Activated CD4-positive, alpha-beta T cell treated with anti-CD3 and anti-CD28 coated beads for 1 hour (primary cell): ENCODE measurements at places on chromosomes 3 and 15.

DNA sequence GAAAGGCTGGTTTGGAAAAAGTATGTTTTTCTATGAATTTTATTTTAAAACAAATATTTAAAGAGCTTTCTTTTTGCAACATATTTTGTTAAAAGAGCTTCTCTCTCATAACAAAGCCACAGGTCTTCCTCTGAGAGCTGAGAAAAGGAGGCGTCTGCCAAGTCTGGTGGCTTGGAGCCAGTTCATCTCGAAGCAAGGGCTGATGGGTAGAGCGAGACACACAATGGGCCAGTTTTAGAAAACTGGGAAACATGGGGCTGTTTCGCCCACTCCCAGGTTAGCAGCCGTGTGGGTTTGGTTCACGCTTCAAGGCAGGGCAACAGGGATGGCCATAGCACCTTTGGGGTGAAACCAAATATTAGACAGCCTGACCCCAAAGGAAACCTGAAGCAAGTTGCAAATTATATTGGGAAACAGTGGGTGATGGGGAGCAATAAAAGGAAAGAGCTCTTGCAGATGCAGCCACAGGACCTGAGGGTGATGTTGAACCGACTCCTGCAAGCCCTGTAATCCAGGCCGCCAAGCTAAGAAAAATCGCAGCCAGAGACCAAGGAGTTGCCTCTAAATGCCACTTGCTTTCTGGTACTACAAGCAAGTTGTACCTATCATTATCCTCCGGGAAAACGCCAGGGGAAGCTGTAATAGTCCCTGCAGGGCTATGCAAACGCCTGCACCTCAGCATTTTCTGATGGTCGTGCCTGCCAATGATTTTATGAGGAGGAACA lies 88.4 kb upstream of the GALNT15 start:
- DNase-seq = no peak

GRCh38 chr3:100496711-100497261 lies 4.4 kb downstream of the TMEM45A start:
- DNase-seq = no peak

DNA sequence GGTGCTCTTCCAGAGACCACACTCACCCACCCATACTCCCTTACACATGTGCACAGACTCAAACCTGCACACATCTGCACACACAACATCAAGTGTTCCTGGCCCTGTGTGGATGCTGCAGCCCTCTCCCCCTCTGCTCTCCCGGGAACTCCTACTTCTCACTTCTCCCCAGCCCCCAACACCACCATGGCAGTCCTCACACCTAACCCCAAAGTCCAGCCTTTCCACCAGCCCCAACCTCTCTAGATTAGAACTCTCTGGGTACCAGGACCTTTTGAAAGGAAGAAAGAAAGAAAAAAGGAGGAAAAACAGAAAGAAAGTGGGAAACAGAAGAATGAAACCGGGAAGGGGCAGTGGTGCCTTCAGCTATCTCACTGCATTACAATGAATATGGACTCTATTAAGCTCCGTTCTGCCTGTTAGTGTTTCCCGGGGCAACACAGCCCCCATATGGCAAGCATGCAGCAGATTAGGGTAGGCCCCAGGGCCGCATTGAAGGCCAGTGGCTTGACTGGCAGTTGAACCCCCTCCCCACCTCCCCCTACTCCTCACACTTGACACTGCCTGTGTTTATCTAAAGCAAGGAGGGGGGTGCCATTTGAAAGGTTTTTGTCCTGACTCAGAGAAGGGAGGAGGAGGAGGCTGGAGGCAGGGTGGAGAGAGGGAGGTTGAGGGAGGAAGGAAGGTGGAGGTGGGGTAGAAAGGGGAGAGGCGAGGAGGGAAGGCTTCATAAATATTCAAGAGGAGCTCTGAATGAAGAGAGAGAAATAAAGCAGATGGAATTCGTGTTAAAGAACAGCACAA lies 30.1 kb downstream of the BOC start:
- no peak for DNase-seq

DNA sequence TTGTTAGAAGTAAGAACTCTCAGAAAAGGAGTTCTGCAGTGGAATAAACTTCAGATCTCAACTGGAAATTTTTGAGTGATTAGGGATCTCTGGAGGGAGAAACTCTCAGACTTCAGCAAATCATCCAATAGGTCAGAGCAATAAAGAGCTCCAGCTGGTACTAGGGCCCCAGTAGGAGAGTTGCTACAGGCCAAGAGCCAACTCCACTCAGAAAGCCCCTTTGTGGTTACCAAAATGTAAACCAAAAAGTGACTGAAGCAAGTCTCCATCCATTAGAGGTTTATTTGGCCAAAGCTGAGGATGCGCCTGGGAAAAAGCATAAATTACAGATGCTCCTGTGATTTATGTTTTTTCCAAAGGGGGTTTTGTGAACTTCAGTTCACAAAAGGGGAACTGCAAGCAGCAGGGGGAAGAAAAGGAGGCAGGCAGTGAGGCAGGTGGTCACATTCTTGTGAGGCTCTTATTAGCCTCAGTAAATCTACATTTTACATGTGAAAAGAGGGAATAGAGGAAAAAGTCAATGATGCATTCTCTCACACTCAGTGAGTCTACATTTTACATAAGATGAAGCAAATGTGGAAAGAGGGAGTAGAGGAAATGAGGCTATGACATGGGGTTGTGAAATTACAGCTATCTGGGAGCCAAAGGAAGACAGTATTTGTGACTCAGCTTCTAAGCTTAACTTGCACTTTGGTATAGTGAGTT lies 92.4 kb upstream of the DAZL start:
- DNase-seq = no peak

DNA sequence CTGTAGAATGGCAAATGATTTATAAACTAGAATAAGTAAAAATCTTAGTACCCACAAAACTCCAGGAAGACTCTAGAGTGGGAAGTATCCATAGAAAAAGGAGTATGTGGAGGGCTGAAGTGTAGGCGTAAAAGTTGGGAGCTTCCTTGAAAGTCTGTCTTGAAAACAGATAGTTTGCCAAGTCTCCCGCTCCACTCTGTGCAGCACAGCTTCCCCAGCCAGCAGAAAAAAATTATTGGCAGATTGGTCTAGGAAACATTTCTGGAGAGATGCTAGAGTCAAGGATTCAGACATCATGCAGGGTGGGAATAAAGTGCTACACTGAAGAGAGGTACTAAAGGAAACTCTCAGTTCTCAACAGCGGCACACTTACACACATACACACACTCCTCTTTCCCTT lies 53.4 kb upstream of the CD200R1L start:
- DNase-seq = no peak

DNA sequence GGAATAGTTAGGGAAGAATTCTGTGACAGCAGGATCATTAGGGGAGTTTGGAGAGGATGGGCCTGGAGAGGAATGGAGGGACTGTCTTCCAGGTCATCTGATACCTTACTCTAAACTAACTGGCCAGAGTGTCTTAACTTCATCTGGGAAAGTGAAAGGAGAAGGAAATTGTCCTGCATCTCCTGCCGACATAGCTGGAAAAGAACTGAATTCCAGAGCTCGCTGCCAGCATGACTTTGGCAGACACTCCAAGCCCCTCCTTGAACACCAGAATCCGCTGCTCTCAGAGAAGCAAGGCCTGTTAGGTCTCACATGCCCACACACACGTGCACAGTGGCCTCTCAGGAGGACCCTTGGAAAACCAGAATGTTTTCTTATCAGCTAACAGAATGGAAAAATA lies 10.5 kb downstream of the ABI3BP start:
- no peak for DNase-seq

DNA sequence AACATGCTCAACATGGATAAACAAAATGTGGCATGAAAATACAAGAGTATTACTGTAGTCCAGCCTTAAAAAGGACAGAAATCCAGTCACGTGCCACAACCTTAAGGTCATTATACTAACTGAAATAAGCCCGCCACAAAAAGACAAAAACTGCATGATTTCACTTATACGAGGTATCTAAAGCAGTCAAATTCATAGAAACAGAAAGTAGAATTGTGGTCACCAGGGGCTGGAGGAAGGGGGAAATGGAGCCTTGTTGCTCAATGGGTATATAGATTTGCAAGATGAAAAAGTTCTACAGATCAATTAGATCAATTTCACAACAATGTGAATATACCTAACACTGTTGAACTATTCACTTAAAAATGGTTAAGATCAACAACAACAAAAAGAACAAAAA lies 7.4 kb downstream of the GLB1 start:
- no peak for DNase-seq

GRCh38 chr3:111282024-111282423 lies 210.4 kb downstream of the NECTIN3 start:
- no peak for DNase-seq

DNA sequence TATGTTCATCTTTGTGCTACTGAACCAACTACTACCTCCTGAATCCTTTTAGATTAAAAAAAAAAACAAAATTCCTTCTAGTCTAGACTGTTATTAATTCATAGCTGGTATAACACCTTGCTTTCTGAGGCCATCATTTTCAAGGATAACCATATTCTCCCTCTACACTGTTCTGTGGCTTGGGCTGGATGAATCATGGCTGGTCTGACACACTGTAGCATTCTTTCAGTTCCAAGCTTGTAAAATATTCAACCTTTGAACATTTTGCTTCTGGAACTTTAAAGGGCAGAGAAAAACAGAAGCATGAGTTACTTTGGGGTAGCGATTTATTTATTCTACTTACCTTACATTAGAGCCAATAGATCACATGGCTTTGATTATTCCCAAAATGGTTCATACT lies 7.6 kb downstream of the HSPBAP1 start:
- DNase-seq = no peak

GRCh38 chr15:83199288-83199687 lies 8.3 kb downstream of the HDGFL3 start:
- no peak for DNase-seq

DNA sequence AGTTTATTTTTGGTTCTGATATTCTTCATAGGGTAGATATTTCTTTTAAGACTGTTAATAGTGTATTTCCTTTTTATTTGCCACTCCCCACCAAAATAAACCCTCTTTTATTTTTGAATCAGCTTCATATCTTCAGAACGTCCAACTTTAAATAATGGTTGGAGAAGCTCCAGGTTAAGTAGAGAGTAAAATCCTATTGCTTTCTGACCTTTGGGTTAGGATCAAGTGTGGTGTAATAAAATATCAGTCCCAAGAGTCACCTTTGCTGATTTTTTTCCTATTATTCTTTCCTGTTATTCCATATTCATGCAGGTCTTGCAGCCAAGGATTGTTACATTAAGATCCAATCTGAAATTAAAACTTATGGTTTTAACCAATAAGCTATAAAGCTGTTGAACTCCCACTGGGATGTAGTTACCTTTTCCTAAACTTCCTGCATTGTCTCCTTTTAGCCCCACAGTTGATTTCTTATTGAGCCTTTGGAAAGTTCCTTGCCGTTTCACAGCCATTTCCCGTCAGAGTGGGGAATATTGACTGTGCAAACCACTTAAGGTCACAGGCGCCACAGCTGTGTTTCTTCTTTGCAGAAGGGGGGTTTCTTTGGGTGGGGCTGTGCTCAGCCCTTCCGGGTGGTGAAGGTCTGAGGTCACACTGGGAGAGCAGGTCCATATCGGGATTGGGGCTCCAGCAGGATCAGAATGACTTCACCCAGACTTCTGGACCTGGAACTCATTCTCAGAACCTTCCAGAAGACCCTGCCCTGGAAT lies 287.3 kb upstream of the CTDSPL start:
- no peak for DNase-seq

GRCh38 chr3:34808287-34808686 lies 831.0 kb upstream of the ARPP21 start:
- DNase-seq = no peak

GRCh38 chr3:13839726-13840340 lies 40.0 kb downstream of the WNT7A start:
- no peak for DNase-seq

DNA sequence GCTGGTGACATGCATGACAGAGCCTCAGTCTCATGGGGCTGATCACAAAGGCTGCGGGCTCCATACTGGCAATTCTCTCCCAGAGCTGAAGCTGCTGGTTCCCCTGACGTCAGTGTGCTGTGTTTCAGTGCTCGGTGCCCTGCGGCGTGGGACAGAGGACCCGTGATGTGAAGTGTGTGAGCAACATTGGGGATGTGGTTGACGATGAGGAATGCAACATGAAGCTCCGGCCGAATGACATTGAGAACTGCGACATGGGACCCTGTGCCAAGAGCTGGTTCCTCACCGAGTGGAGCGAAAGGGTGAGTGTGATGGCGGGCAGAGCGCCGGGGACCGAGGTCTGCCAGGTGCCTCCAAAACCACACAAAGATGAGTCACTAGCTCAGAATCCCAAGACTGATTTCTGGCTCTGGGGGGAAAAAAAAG lies 62.0 kb upstream of the NR2E3 start:
- no peak for DNase-seq

- no peak for DNase-seq
Observed at GRCh38 chr3:175493301-175493700, 634.2 kb downstream of the NAALADL2 start.

DNA sequence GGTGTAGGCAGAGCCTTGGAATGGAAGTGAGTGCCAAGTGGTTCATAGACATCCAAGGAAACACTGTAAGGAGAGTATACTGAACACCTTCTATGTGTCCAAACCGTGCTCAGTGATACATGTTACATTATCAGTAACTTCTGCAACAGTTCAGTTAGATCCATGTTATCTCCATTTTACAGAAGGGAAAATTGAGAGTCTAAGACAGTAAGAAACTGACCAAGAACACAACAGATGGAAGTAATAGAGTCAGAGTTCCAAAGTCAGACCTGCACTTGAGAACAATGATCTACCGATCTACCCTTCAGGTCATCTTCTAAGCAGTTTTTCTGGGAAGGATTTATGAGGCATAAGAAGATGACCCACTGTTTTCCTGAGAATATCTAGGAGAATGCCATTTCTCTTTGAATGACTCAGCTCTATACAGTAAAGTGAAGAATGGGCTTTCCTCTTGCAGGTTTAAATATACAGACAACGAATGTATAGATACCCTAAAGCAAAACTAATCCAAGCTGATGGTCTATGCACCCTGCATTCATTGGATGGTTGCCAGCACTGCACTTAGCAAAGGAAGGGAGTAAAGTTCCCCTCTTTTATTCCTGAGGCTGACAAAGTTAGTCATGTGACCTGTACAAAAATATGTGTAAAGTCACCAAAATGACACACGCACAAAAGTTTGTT lies 604.1 kb upstream of the MDFIC2 start:
- DNase-seq = no peak

- peak; percentile 42 for DNase-seq
Observed at GRCh38 chr3:186931532-186932280, 1.4 kb downstream of the ST6GAL1 start.

DNA sequence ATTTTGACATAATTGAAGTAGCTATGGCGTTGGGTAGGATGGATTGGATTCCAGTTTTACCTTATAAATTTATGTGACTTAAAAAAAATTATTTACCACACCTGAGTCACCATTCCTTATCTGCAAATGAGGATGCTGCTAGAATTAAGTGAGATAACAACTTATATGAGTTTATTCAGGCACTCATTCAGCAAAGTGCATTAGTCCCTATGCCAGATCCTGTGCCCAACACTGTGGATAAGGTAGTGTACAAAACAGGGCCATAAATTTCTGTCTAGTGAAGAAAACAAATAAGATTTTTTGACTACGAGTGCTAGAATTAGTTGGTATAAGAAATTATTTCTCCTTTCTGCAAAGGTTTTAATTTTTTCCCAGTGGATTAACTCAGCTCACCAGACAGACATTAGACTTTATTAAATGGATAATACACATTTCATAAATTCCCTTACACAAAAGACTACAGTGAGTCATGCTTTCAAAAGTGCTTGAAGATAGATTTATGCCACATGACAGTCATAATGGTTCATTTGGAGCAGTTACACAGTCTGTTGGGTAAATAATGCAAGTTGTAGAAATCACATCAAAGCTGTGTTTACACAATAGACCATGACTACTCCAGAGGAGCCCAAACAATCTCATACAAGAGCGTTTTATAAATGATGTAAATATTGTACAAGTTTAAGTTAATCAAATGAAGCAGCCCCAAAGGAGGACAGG lies 129.9 kb upstream of the TGFBR2 start:
- no peak for DNase-seq

- no peak for DNase-seq
Observed at GRCh38 chr15:43939070-43939469, 112.3 kb downstream of the WDR76 start.
